ENCODE measurements at places on chromosomes 5 and 9. TPM values are rescaled to one million over a fixed set of nuclear protein-coding genes. Genes with fewer than 3 reads are reported as not detected.

IL9 gene
- total RNA-seq = not detected

SMC5 gene
- 27.6 TPM for total RNA-seq

LURAP1L gene
- total RNA-seq = not detected

DNA sequence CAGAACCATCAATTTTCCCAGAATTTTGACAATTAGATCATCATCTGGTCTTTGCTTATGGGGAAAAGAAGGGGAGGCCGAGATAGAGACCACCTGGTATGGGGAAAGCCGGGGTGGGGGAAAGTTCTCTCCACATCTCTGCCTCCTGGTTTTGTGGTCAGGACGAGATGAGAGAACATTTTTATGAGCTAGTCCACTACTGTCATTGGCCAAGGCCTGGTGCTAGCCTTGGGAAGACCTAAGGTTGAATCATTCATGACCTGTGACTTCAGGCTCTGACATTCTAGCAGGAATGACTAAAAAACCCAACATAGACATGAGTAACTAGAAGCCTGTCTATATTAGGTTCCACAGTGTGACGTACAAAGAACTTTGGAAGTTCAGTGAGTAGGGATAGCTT, 135.2 kb downstream of the PTTG1 start:
- H3K4me1 ChIP-seq = no peaks in the 10 kb centered on the region
- H3K27ac ChIP-seq = no peak overlapping the region
- DNase-seq = no peak
- no peaks in the 10 kb centered on the region for H3K27me3 ChIP-seq
- no peaks in the 10 kb centered on the region for H3K36me3 ChIP-seq

DNA sequence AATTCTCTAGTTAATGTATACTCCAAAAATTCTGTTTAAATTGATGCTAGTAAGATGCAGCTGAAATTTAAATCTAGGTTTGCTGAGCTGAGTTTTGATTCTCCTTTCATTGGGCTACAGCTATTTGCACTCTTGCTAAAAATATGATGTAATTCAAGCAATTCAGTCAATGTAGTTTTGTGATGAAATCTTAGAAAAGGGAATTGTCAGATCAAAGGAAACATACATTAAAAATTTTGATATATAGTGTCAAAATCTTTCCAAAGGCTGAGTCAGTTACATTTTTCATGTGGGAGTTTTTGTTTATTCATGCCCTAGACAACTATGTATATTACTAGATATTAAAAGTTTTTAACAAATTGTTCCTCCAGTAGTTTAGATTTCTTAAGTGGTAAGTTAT, 334.9 kb upstream of the DAB2 start:
- H3K27me3 ChIP-seq = no peaks in the 10 kb centered on the region
- H3K4me1 ChIP-seq = no peaks in the 10 kb centered on the region
- no peak for DNase-seq
- H3K27ac ChIP-seq = no peak overlapping the region
- no peaks in the 10 kb centered on the region for H3K36me3 ChIP-seq
- H3K4me3 ChIP-seq = no peak overlapping the region

DNA sequence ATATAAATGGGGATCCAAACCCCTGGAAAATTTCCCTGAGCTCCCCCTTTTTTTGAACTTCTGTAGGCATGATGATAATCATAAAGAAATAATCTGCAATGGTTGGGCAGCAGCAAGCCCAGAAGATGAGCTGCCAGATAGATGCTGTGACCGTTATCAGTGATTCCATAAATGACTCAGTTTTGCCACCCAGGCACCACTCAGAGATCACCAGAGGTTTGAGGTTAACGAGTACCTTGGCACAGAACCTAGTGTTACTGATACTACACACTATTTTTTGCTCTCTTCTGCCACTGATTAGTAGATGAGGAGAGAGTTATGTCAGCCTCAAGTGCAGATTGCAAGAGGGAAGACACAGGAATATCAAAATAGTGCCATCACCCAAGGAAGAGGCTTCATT, 199.3 kb upstream of the PTGER4 start:
- H3K4me3 ChIP-seq = no peak overlapping the region
- H3K27ac ChIP-seq = no peak overlapping the region
- H3K4me1 ChIP-seq = no peaks in the 10 kb centered on the region
- H3K36me3 ChIP-seq = no peaks in the 10 kb centered on the region
- no peaks in the 10 kb centered on the region for H3K27me3 ChIP-seq

DNA sequence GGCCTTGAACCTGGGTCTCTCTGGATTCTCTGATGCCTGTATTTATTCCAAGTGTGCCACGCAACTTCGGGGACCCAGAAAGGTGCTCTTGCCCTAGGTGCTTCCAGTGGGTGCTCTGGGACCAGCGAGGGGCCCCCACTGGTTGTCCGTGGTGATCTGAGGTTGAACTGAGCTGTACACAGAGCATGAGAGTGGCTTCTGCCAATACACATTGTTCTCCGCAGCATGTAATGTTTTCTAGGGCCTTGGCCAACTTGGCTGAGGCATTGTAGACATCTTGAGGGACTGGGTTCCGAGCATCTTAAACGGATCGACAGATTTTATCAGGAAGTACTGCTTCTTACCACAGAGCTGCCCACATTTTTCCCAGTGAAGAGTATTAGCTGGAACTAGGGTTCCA, 117.9 kb downstream of the MTX3 start:
- H3K4me1 ChIP-seq = no peaks in the 10 kb centered on the region
- H3K36me3 ChIP-seq = no peaks in the 10 kb centered on the region
- no peak for DNase-seq
- no peaks in the 10 kb centered on the region for H3K27me3 ChIP-seq

GRCh38 chr5:14512574-14512973, 69.0 kb upstream of the OTULINL start:
- no peak overlapping the region for H3K4me3 ChIP-seq
- H3K27me3 ChIP-seq = no peaks in the 10 kb centered on the region
- peaks cover 9% of the 10 kb centered on the region for H3K36me3 ChIP-seq
- no peak overlapping the region for H3K27ac ChIP-seq
- no peaks in the 10 kb centered on the region for H3K4me1 ChIP-seq

DNA sequence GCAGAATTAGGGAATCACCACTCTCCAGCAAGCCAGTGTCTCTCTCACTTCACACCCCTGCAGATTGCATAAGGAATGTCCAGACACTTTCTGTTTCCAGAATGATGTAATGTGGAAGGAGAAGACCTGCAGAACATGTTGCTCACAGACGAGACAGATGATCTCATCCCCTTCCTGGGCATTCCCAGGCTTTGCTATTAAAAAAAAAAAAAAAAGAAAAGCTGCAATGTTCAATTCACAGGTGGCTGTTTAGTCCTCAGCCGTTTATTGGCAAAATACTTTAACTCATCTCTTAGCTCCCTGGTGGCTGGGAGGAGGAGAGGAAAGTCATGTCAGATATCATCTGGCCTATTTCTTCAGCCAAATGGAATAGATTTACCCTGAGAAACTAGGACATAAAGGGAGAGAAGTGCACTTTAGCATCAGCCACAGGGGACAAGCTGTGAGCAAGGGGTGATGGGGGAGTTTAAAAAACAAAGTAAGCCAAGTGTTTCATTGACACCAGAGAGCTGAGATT, 95.9 kb upstream of the TNC start:
- H3K27ac ChIP-seq = no peak overlapping the region
- DNase-seq = no peak
- H3K4me1 ChIP-seq = no peaks in the 10 kb centered on the region

- no peak overlapping the region for H3K27ac ChIP-seq
- no peak for DNase-seq
- H3K4me3 ChIP-seq = no peak overlapping the region
- no peaks in the 10 kb centered on the region for H3K4me1 ChIP-seq
Measured at GRCh38 chr5:4233671-4234070, 638.0 kb downstream of the IRX1 start.

- H3K4me1 ChIP-seq = peaks cover 6% of the 10 kb centered on the region
- H3K4me3 ChIP-seq = no peak overlapping the region
- H3K27me3 ChIP-seq = no peaks in the 10 kb centered on the region
- DNase-seq = no peak
- H3K27ac ChIP-seq = no peak overlapping the region
- no peaks in the 10 kb centered on the region for H3K36me3 ChIP-seq
Measured at GRCh38 chr5:16603701-16604100, 13.1 kb downstream of the RETREG1 start.

SAXO1 gene
- 0.09 TPM for total RNA-seq

APBA1 gene
- 1.7 TPM for total RNA-seq

- peaks cover 5% of the 10 kb centered on the region for H3K4me1 ChIP-seq
- no peak for DNase-seq
- peak within 1 kb of the TSS; percentile 91 for H3K4me3 ChIP-seq
- H3K27me3 ChIP-seq = peaks cover 2% of the 10 kb centered on the region
Measured at GRCh38 chr9:124776954-124777648, at the start of gene OLFML2A. Gene OLFML2A (plus strand): TSS chr9:124777133. CDS start chr9:124777271, 138 bp downstream.

DNA sequence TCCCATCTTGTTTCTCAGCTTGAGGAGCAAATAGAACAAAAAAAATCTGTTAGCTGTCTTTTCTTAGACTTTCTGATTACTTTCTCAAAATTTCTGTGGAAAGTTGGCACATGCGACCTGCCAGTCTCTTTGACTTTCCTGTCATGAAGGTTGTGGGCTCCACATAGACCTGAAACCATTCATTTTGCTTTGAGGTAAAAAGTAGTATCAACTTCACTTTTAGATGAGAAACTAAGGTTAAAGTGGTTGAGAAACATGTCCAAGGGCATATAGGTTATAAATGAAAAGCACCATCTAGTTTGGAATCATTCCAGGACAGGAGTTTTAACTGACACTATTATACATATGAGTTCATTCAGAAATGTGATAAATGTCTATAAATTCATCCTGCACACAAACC, 42.7 kb downstream of the ST8SIA4 start:
- no peak for DNase-seq
- H3K27ac ChIP-seq = no peak overlapping the region
- H3K27me3 ChIP-seq = no peaks in the 10 kb centered on the region
- no peak overlapping the region for H3K4me3 ChIP-seq

DNA sequence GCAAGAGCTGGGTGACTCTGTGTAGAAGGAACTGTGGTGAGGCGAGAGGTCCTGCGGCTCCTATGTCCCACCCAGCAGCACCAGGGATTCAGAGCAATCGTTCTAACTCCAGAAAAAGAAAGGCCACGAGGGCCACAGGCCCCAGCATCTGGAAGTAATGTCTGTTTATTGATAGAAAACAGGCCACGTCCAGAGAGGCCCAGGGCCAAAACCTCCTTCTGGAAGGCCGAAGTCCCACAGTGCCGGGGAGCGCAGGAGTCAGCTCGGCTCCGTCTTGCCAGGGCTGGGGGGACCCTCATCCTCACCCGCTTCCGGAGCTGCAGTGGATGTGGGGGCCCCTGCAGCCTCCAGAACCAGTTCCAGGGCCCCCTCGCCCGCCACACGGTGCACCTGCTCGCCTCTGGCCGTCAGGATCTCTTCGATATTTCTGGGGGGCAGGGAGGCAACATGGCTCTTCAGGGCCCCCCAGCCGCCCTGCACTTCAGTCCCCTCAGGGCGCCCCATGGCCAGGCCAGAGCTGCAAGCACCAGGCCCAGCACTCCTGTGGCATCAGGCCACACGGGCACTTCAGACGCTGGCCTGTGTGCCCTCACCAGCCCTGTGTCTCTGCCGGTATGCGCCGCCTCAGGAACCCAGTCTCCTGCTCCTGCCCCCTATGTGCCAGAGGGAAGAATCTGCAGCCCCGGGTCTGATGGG, 1.6 kb downstream of the DNLZ start:
- no peaks in the 10 kb centered on the region for H3K4me1 ChIP-seq
- H3K27me3 ChIP-seq = no peaks in the 10 kb centered on the region
- H3K4me3 ChIP-seq = no peak overlapping the region
- DNase-seq = no peak
- no peaks in the 10 kb centered on the region for H3K36me3 ChIP-seq

CORO2A gene
- total RNA-seq = 15.8 TPM

- no peaks in the 10 kb centered on the region for H3K4me1 ChIP-seq
- no peaks in the 10 kb centered on the region for H3K36me3 ChIP-seq
- H3K27me3 ChIP-seq = no peaks in the 10 kb centered on the region
Measured at GRCh38 chr5:132256783-132257130, 739 bp upstream of the PDLIM4 start.

- no peaks in the 10 kb centered on the region for H3K27me3 ChIP-seq
- H3K4me3 ChIP-seq = no peak overlapping the region
- H3K4me1 ChIP-seq = peaks cover 3% of the 10 kb centered on the region
Measured at GRCh38 chr5:60945813-60946187, 795 bp downstream of the NDUFAF2 start.

GRCh38 chr9:19484699-19485098, 75.9 kb downstream of the ACER2 start:
- H3K36me3 ChIP-seq = no peaks in the 10 kb centered on the region
- no peaks in the 10 kb centered on the region for H3K4me1 ChIP-seq
- DNase-seq = no peak
- H3K27me3 ChIP-seq = no peaks in the 10 kb centered on the region

DNA sequence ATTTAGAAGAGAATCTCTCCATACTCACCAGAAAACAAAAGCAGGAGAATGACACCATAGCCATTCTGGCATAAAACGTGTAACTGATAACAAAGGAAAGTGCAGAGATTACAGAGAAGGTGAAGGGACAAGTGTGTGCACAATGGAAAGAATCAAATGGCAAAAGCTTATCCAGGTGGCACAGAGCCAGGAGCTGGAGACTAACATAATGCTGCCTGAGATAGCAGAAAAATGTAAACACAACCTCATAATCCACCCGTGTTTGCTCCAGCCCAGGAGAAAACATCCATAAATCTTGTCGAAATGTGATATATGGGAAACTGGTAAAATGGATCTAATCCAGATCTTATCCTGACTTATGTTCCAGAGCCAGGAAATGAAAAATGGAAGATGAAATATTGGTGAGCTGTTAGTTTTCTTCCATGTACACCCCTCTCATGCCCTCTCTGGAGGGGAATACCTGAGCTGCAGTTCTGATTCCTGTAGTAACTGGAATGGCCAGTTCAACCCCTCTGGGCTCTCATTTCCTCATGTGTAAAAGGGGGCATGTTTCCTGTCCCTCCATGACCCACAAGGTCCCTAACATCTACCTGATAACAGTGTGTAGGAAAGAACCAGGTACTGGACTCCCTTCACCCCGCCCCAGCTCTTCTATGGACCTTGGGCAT, 212.3 kb upstream of the DAPK1 start:
- H3K4me3 ChIP-seq = no peak overlapping the region
- H3K36me3 ChIP-seq = no peaks in the 10 kb centered on the region
- no peaks in the 10 kb centered on the region for H3K4me1 ChIP-seq
- H3K27me3 ChIP-seq = no peaks in the 10 kb centered on the region

- H3K36me3 ChIP-seq = no peaks in the 10 kb centered on the region
- no peak for DNase-seq
- H3K4me3 ChIP-seq = no peak overlapping the region
- H3K27ac ChIP-seq = no peak overlapping the region
- H3K27me3 ChIP-seq = no peaks in the 10 kb centered on the region
Measured at GRCh38 chr9:136584401-136584932, 38.6 kb upstream of the NOTCH1 start.

DNA sequence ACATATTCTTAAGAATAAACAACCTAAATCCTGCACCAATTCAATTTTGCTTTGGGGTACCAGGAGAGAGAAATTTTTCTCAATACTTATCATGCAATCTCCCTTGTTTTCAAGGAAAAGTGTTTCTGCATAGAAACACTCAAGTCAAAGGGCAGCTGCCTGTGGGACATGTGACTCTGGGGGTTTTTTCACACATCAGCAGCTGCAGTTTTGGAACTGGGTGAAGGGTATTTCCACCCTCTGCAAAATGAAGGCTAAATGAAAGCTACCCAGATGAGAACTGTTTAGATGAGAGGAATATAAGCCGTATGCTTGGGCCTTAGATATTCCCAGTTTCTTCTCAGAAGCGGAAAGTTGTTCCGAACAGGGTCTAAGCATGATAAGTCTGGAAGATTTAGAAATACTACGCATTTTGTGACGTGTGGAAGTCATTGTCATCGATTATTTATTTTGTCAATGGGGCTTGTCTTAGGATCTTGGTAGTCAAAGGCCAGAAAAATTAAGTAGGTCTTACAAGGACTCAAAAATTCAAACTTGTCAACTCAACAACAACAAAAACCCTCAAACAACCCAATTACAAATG, 64.3 kb upstream of the BOD1 start:
- H3K4me3 ChIP-seq = no peak overlapping the region
- no peak overlapping the region for H3K27ac ChIP-seq
- no peaks in the 10 kb centered on the region for H3K27me3 ChIP-seq
- H3K4me1 ChIP-seq = no peaks in the 10 kb centered on the region

Data from H9 (cell line).